NCI-H226 (cell line): ENCODE measurements at places on chromosomes 16 and 17.

DNA sequence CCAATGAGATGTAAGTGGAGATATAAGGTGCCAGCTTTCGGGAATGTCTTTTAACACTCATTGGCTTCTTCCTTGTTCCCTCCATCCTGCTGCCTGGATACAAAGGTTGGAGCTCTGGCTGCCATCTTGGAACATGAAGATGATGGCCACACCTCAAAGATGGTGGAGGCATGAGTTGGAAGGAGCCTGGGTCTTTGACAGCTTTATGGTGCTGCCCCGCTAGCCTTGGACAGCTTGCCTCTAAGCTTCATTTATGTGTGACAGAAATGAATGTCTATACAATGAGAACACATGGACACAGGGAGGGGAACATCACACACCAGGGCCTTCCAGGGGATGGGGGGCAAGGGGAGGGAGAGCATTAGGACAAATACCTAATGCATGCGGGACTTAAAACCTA is 13.6 kb downstream of the GP2 start:
- DNase-seq, result no peak

DNA sequence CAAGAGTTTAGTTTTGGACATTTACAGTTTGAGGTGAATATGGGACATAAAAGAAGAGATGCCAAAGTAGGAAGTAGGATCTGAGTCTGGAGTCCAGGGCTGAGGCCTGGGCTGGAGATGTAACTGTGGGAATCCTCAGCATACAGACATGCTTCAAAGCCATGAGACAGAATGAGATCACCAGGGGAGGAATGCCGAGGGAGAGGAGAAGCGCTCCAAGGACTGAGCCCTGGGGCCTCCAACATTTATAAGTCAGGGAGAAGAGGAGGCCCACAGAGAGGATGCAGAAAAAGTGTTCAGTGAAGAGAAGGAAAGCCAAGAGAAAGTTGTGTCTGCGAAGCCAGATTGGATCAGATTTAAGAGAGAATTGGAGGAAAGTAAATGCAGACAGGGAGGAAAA is 277.5 kb upstream of the MYOCD start:
- DNase-seq, result peak; percentile 24

DNA sequence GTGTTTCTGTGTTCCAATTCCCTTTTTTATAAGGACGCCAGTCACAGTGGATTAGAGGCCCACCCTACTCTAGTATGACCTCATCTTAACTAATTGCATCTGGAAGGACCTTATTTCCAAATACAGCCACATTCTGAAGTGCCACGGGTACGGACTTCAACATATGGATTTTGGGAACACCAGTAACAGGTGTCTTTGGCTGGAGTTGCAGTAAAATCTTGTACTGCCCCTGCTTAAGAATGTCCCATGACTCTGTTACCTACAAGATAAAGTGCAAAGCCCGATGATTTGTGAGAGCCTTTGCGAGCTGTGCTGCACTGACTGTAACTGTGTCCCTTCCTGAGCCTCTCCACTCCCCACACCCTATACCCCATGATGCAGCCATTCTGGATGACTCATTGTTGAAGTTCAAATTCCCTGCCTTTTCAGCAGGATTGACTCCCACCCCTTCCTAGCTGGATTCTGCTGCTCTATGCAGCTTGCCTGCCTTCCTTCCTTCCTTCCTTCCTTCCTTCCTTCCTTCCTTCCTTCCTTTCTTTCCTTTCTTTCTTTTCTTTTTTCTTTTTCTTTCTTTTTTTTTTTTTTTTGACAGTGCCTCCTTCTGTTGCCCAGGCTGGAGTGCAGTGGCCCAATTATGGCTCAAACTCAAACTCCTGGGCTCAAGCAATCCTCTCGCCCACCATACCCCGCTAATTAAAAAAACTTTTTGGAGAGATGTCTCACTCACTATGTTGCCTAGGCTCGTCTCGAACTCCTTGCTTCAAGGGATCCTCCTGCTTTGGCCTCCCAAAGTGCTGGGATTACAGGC is 2.1 kb downstream of the HCRT start:
- peak; percentile 63 for DNase-seq

- DNase-seq, result no peak
Observed at GRCh38 chr17:27555339-27555738, 75.6 kb upstream of the LGALS9 start.

GRCh38 chr16:67803894-67804293 is 2.5 kb downstream of the RANBP10 start:
- DNase-seq, result no peak

- DNase-seq, result no peak
Observed at GRCh38 chr17:49294122-49294521, 63.5 kb upstream of the PHOSPHO1 start.

- DNase-seq, result no peak
Observed at GRCh38 chr17:55845385-55845784, 94.5 kb downstream of the PCTP start.

DNA sequence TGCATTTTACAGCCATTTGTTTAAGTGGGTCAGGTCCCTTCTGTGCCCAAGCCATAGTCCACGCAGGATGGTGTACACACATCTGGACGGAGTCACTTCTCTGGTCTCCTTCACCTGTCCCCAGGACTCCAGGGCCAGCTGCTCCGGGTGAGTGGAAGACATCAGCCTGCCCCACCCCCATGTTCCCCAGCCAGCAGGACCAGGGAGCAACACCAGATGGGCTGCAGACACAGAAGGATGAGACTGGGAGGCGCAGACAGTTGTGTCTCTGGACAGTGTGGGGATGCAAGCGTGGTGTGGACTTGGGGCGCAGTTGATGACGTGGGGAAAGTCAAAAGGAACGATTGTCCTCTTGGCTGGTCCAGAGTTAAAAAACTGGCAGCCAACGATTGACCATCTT is 24.6 kb upstream of the WFDC1 start:
- DNase-seq, result no peak

- no peak for DNase-seq
Observed at GRCh38 chr16:72112452-72112792, 18.8 kb downstream of the DHX38 start.

GRCh38 chr17:59149841-59150511 is 5.0 kb downstream of the SKA2 start:
- peak; percentile 27 for DNase-seq

DNA sequence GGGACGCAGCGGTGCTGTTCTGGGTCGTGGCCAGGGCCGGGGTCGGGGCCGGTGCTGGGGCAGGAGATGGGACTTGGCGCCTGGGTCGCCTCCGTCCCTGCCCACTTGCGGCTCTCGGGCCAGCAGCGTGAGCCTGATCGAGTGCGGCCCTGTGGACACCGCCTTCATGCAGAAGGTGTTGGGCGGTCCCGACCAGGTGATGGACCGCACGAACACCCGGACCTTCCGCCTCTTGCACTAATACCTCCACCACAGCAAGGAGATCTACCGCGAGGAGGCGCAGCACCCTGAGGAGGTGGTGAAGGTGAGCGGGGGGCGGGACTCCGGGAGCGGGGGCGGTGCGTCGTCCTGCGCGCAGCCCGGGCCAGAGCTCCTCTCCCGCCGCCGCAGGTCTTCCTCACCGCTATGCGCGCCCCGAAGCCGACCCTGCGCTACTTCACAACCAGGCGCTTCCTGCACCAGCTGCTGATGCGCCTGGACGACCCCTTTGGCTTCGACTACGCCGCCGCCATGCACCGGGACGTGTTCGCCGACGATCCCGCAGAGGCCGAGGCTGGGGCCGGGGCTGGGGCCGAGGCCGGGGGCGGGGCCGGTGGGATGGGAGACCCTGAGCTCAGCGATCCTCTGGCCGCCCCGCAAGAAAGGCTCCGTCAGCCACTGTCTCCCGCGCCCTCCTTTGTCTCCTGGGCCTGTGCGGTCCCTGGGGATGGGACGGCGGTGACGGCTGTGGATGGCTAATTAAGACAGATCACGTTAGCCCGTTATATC is 4.5 kb upstream of the HSD17B1 start:
- no peak for DNase-seq

DNA sequence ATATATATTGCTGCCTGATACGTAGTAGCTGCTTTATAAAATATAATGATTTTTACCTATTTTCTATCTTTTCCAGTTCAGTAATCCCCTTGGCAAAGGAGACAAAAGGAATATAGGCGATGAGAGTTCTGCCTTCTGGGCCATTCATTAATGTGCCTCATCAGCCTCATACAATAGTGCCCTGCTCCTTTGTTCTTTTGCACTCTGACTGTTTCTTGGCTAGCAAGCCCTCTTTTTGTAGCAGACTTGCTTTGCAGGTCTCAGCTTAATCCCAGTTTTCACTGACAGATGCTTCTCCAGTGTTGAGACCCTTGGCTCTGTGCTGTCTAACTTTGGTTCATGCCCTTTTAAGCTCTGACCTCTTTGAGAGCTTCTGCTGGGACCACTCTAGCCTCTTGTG is 10.4 kb downstream of the HSD17B2 start:
- DNase-seq, result no peak

DNA sequence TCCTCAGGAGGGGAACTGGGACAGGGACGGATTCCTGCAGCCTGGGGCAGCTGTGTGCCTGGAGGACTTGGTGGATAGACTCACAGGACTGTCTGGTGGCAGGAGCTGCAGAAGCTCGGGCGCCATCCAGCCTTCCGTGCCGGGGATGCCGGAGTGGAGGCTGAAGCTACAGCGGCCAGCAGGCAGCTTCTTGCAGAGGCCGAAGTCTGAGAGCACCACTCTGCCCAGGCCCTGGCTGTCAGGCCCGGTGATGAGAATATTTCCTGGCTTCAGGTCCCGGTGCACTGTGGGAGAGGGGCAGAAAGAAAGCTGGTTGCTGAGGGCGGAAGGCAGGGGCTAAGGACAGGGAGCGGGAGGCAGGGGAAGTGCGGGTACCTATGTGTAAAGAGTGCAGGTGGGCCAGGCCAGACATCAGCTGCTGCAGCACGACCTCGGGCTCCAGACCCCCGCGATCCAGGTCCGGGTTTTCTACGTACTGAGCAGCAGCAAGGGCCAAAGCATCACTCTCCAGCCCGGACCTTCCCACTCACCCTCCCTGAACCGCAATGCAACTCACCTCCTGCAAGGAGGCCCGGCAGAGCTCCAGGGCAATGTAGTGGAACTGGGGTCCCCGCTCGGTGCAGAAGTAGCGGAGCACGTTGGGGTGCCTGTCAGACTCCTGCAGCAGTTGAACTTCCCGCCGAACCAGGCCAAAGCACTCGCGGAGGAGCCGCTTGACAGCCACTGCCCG is 16.1 kb downstream of the PLK1 start:
- no peak for DNase-seq

- no peak for DNase-seq
Observed at GRCh38 chr16:534135-534534, 6.6 kb downstream of the CAPN15 start.

DNA sequence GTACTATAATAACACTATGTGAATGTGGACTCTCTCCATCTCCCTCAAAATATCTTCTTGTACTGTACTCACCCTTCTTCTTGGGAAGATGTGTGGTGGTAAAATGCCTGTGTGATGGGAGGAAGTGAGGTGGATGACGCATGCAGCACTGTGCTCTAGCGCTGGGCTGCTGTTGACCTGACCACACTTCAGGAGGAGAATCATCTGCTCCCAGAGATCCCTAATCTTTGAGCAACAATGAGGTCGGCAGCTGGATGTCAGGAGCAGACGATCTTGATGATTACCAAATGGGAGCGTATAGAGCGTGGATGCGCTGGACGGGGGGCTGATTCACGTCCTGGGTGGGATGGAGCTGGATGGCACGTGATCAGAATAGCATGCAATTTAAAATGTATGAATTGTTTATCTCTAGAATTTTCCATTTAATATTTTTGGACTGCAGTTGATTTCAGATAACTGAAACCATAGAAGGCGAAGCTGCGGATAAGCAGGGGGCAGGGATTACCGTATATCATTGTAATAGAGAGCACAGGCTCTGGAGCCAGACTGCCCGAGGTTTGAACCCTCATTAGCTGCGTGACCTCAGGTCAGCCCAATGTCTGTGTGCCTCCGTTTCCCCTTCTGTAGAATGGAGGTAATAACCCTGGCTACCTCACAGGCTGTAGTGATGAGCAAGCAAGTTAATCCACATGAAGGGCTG is 23.7 kb upstream of the CYLD start:
- no peak for DNase-seq

DNA sequence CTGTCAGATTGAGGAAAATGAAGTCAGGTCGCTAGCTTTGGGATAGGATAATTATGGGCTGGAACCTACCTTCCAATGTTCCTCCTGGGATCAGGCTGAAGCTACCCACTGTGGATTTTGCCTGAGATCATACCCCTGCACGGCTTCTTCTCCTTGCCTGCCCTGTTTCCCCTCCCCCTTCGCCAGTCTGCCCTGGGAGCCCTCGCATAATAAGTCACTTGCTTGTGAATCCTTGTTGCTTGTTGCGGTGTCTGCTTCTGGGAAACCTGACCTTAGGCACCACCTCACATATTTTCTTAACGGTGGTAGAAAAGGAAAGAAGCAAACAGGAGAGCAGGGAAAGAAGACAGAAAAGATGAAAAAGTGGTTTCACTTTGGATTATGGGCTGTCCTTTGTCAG is 13.3 kb upstream of the PMP22 start:
- no peak for DNase-seq

GRCh38 chr17:18119938-18120337 is 11.4 kb downstream of the MYO15A start:
- no peak for DNase-seq

DNA sequence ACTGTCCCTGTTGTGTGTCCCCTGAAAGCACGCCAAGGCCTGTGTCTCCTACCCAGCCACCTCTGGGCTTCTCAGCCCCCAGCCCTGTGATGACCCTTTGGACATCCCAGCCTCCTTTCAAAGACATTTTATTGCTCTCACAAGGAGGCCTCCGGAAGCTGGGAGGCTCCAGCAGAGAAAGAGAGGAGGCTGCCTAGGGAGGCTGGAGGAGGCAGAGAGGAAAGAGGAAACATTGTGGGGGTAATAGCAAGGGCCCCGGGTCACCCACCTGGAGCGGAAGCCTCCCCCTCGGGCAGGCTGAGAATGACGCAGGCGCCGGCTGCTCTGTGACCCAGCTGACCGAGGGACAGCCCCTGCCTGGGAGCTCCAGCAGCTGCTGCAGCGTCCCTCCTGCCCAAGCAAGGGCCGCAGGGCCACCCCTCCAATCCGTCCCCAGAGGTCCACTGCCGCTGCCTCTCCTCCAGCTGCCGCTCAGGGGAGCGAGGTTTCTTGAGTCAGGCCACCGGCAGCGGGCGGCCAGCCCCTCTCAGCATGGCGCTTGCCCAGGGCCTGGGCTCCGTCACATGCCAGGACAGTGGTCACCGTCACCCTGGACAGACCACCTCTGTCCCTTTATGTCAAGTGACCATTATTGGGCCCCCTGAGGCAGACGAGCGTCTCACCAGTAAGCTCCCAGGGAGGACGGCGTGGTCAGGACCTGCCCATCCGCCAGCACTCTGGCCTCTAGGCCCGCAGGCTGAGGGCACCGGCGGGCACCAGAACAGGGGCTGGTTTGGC is 29.3 kb downstream of the ACTG1 start:
- no peak for DNase-seq

DNA sequence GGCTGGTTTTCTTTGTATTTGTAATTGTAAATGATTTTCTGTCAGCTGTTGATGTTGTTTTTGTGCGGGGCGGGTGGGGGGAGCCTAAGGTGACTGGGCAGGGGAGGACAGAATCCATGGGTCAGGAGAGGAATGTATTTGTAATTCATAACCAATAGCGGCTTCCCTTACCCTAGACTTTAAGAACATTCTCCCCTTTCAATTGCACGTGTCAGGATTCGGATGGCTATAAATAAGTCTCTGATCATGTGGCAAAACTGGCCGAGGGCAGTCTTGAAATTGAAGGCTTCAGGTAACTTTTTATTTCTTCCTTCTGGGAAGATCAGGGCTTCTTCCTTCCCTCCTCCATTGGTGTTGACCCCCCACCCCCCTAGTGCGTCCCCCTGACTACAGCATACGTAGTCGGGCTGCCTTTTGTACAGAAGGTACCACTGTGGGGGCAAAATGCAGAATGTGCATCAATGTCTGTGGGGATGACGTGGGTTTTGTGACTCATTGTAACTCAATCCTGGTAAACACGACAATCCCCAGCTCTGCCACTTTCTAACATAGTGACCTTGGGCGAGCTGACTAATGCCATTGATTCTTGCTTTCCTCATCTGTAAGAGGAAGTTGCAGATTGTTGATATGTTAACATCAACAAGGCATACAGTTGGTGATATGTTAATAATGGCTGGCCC is 16.2 kb downstream of the MARCHF10 start:
- peak; percentile 37 for DNase-seq
